ENCODE measurements at places on chromosomes 11 and 22.

GRCh38 chr22:16834971-16835370 is 9.8 kb upstream of the XKR3 start:
- DNase-seq, result no peak

GRCh38 chr11:70906101-70906500 is 346.3 kb downstream of the SHANK2 start:
- DNase-seq, result no peak

GRCh38 chr11:103327721-103328120 is 218.5 kb downstream of the DYNC2H1 start:
- no peak for DNase-seq

GRCh38 chr11:45031912-45032519 is 81.3 kb upstream of the TP53I11 start:
- no peak for DNase-seq

- DNase-seq, result no peak
These were observed 30.0 kb downstream of the PARVG start for GRCh38 chr22:44210722-44211121.

DNA sequence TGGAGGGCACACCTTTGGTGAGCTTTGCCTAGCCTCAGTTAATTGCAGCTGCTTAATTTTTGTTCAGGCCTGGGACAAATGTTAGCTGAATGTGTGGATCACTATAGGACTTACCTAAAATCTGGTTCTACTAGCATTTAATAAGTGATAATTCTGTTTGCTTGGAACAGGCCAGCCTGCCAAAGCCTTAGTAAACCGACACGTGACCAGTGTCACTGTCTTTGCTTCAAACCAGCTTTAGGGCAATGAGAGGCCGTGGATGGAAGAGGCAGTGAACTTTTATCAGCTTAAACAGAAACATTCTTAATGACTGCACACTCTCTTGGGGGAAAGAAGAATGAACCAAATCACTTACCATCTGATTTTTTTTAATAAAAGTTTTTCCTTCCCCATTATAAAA is 10.8 kb downstream of the PARVA start:
- DNase-seq, result no peak

DNA sequence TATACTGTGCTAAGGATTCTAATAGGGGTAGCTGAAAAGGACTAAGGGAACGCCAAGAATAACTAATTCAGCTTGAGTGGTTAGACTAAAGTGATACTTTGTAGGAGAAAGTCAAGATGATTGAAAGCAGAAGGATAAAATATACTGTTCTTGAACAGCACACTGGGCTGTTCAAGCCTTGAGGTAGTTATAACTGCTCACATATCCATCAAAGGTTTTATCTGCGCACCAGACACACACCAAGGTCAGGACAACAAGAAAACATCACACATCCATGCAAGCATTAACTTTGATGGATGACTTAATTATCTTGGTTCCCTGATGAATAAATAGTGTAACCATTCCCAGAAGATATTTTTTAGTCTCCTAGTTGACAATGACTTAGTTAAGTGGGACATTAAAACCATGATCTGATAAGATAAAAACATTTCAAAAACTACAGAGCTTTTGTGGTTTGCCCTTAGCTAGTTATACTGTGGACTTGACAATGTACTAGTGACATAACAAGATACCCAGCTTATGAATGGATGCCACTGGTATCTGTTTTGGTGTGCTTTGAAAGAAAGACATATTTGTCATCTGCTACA is 728.9 kb downstream of the JRKL start:
- DNase-seq, result no peak

- DNase-seq, result no peak
These were observed 423.3 kb downstream of the TMEM135 start for GRCh38 chr11:87460842-87461637.

GRCh38 chr11:17852246-17852645 is 117.7 kb downstream of the KCNC1 start:
- DNase-seq, result no peak

- DNase-seq, result no peak
These were observed 19.8 kb downstream of the MMP27 start for GRCh38 chr11:102685754-102686153.

GRCh38 chr11:86222081-86222480 is 22.5 kb upstream of the EED start:
- no peak for DNase-seq

GRCh38 chr11:124586238-124586860 is 16.6 kb downstream of the OR8A1 start:
- peak; percentile 1 for DNase-seq

DNA sequence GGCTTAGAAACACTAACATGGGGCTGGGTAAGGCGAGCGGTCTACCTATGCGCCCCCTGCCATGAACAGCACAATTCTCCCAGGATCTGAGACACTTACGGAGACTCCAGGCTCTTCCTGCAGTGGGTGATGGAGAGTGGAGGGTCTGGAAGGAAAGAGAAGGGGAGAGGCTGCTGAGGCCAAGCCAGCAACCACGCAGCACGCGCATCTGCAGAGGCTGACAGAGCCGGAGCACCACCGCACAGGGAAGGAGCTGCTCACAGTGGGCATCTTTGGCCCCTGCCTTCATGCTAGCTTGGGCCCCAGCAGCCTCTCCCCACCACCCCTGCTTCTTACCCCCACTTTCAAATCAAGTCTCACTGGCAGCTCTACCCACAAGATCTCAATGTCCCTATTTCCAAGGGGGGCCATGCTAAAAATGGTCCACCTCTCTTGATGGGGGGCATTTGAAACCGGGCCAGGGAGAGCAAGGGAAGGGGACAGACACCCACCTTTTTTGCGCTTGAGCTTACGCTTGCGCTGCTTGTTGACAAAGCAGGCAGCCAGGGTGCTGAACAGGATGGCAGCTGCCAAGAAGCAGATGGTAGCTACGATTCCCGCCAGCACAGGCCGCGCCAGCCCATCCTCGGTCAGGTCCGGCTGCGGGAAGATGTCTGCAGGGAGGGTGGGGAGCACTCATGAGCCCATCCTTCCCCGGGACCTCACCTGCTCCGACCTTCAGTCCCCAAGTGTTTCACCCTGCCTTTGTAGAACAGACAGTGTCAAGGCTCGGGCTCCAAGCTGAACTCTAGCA is 34.5 kb downstream of the IGSF9B start:
- no peak for DNase-seq

GRCh38 chr11:73002214-73002613 is 139.9 kb downstream of the FCHSD2 start:
- no peak for DNase-seq

GRCh38 chr11:131845255-131845654 is 474.8 kb downstream of the NTM start:
- no peak for DNase-seq

DNA sequence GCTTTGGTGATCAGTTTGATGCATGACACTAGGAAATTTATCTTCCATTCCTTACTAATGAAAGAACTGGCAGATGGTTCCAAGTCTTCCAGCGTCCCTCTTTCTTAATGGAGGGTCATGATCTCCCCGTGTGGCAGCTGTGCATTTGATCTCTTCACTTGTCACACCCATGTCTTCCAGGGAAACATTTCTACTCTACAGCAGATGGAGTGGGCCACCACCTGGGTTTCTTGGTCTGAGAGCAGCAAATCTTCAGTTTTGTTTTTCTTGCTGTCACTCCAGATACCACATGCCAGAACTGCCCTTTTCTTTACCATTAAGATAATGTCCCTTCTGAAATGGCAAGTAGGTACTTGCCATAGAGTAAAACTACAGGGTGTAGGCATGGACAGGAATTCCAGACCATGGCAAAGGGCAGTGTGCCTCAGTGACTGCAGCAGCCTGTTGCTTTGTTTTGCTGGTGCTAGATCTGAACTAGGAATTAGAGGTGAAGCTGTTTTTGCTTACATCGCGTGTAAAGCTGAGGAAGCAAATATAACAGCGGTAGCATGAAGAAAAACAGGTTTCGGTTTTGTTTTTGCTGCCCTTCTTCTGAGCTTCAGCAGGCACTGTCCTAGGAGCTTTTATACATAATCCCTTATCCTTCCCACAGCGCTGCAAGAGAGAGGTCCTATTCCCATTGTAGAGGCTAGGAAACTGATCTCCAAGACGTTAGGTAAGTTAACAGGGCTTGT is 20.7 kb upstream of the C11orf96 start:
- DNase-seq, result no peak

- DNase-seq, result peak; percentile 4
These were observed 15.2 kb downstream of the CCDC157 start for GRCh38 chr22:30371981-30372380.

GRCh38 chr22:17994424-17995108 is 29.8 kb downstream of the MICAL3 start:
- DNase-seq, result no peak

DNA sequence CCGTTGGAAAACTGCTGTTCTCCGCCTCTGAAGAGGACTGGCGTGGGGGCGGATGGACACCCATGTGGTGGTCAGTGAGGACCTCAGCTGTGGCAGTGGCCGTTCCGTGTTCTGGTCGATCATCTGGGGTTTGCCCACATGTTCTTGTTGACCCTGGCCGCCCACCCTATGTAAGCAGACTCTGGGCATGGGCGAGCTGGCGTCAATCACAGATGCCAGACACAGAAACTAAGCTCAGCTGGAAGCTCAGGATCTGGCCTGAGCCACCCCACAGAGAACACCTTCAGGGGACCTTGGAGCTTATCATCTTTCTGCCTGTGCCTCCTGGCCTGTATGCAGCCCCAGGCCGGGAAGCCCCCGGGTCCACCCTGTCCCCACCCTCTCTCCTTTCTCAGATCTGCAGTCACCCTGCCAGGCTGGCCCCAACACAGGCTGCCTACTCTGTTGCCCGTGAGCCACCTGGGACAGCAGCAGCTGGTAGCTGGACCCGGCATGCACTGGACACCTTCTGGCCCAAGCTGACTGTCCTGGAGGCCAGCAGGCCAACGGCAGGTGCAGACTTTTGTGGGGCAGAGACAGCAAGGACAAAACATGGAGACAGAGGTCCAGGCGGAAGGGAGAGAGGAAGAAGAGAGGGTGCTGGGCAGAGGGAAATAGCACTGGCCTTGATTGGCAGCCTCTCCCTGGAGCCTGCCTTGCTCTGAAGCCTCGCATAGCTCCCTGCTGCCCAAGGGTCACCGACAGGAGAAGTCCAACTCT is 91.5 kb downstream of the PHF21B start:
- DNase-seq, result no peak
